Breast epithelium (tissue), 4 donors: ENCODE measurements at places on chromosomes 3 and 15.

- no peak overlapping the region for H3K4me3 ChIP-seq
- no peaks in the 10 kb centered on the region for H3K4me1 ChIP-seq
Measured at GRCh38 chr15:81072551-81072950, 61.5 kb upstream of the CFAP161 start.

- no peak overlapping the region for H3K4me3 ChIP-seq
- no peaks in the 10 kb centered on the region for H3K4me1 ChIP-seq
- H3K27ac ChIP-seq, result no peak overlapping the region
- no peaks in the 10 kb centered on the region for H3K27me3 ChIP-seq
- DNase-seq, result no peak
- no peaks in the 10 kb centered on the region for H3K36me3 ChIP-seq
Measured at GRCh38 chr3:77800893-77801292, 761.0 kb downstream of the ROBO2 start.

DNA sequence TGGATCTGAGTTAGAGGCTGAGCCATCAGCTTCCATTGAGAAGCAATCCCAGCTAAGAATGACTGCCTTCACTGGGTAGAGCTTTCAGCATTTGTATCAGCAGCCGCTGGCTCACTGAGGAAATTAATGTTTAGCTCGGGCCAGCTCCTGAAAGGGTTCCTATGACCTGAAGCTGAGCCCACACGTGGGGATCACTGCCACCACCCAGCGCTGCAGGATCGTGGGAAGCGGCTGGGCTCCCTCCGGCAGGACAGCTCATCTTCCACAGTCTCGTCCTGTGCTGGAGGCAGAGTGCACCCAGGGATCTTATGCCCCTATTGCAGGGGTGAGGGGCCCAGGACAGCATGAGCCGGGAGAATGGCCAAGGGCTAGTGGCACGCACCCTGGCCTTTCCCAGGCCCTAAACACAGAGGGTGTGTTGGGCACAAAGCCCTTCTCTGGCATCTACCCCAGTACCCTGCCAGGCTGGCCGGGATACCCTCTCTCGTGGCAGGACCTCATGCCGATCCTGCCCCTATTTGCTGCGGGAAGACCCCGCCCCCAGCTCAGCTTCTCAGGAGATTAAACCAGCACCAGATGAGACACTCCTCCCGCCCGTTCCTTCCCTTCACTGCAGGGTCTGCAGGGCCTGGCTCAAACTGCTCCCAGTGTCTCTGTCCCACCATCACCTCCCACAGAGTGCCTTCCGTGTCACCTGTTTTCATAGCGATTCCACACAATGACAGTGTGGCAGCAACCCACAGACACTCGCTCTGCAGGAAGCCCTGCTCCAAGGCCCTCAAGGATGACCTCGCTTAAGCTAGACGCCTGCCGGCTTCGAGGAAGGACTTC is 28.5 kb downstream of the KLHL25 start:
- H3K4me3 ChIP-seq, result peak overlapping the region; percentile 19
- no peak for DNase-seq
- H3K27ac ChIP-seq, result no peak overlapping the region
- H3K36me3 ChIP-seq, result no peaks in the 10 kb centered on the region

- H3K4me3 ChIP-seq, result no peak overlapping the region
- H3K27me3 ChIP-seq, result no peaks in the 10 kb centered on the region
- no peaks in the 10 kb centered on the region for H3K4me1 ChIP-seq
- H3K27ac ChIP-seq, result peak overlapping the region; percentile 64
Measured at GRCh38 chr3:123089611-123090331, 22.9 kb downstream of the PDIA5 start.

DNA sequence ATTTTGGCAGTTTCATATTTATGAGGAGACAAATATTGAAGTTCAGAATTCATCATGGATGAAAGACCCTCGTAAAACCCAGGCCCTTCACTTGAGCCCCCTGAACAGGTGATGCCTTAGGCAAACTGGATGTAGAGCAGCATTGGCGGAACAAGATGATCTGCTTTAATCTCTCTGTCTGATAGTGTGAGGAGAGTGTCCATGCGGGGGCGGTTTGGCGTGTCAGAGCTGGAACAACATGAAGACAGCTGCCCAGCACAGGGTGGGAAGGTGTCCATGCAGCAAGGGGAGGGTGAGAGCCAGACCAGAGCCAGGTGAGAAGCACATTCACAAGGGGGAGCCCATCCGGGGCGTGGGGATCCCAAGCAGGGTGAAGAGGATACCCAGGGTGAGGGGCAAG is 31.8 kb upstream of the ANP32A start:
- no peak for DNase-seq
- no peaks in the 10 kb centered on the region for H3K27me3 ChIP-seq
- no peaks in the 10 kb centered on the region for H3K4me1 ChIP-seq
- H3K36me3 ChIP-seq, result no peaks in the 10 kb centered on the region

DNA sequence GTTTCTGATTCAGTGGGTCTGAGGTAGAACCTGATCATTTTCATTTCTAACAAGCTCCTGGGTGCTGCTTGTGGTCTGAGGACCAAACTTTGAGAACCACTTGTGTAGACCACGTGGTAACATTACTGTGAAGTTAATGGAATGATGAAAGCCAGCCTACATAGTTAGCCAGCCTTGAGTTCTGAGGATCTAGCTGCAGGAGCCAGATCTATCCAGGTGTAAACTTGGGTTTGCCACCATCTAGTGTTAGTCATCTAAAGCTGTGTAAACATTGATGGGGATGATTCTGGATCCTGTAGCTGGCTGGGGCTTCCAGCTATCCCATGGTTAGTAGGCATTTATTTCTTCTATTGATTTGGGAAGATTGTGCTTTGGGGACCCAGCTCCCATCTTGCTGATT is 170.0 kb downstream of the TMEM108 start:
- no peaks in the 10 kb centered on the region for H3K4me1 ChIP-seq
- no peak overlapping the region for H3K4me3 ChIP-seq
- no peak for DNase-seq
- no peak overlapping the region for H3K27ac ChIP-seq
- H3K27me3 ChIP-seq, result no peaks in the 10 kb centered on the region

GRCh38 chr3:122481390-122481789 is 33.3 kb downstream of the KPNA1 start:
- H3K4me3 ChIP-seq, result no peak overlapping the region
- H3K4me1 ChIP-seq, result no peaks in the 10 kb centered on the region

- H3K36me3 ChIP-seq, result peaks cover 3% of the 10 kb centered on the region
- H3K27ac ChIP-seq, result no peak overlapping the region
- H3K4me1 ChIP-seq, result no peaks in the 10 kb centered on the region
- no peak for DNase-seq
- H3K27me3 ChIP-seq, result no peaks in the 10 kb centered on the region
Measured at GRCh38 chr3:45716790-45717336, 27.7 kb downstream of the SACM1L start.

DNA sequence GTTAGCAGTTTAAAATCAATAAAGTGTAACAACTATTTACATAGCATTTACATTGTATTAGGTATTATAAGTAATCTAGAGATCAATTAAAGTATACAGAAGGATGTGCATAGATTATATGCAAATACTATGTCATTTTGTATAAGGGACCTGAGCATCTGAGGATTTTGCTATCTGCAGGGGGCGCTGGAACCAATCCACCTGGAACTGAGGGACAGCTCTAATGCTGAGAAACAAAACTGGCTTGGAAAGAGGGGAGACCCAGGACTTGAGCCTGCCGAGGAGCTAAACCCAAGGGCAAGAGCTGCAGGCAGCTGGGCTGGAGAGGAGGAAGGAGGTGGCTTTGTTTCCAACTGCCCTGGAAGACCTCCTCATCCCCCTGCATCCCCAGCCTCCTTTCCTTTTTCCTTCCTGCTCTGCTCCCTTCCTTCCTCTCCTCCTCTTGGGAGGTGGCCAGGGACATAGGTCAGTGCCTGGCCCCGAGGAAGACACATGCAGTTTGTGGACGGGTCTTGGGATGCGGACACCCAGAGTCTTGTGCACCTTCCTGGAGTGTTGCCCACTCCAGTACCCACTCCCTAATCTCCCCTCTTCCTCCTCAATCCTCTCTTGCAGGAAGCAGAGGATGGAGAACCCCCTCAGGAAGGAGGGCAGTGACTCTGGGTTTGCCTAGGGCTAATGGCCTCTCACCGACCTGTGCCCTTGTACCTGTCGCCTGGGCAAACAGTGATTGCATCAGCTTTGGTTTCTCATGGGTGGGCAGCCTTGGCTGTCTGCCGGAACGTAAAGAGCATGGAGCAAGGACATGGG is 825 bp upstream of the RTP3 start:
- no peak overlapping the region for H3K27ac ChIP-seq
- H3K27me3 ChIP-seq, result no peaks in the 10 kb centered on the region

DNA sequence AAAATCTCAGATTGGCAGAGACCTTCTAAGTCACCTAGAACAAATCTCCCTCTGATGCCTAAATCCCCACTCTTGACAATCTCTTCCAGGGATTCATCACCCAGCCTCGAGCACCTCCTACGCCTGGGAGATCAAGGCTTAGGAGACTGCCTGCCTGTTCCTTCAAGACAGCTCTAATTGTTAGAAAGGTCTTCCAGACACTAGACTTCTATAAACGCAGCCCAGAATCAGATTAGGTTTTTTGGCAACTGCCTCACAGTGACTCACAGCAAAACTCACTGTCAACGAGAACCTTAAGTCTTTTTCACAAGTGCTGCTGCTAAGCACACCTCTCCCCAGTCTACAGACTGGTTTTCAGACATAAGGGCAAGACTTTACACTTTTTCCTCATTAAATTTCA is 23.1 kb downstream of the SRGAP3 start:
- H3K4me1 ChIP-seq, result no peaks in the 10 kb centered on the region
- no peak overlapping the region for H3K27ac ChIP-seq
- H3K27me3 ChIP-seq, result no peaks in the 10 kb centered on the region
- H3K36me3 ChIP-seq, result no peaks in the 10 kb centered on the region
- no peak for DNase-seq
